Glomerular endothelial cell (primary cell): ENCODE measurements at places on chromosomes 1 and 21. TPM values are rescaled to one million over a fixed set of nuclear protein-coding genes. Genes with fewer than 3 reads are reported as not detected.

ZYG11A gene
- 0.35 and 0.73 TPM in 2 replicates for total RNA-seq

RHOU gene
- total RNA-seq, result 0.63 and 1.2 TPM in 2 replicates

DISP3 gene
- 0.29 and 0.58 TPM in 2 replicates for total RNA-seq

AADACL4 gene
- total RNA-seq, result not detected in 2 replicates

SLC9C2 gene
- not detected in 2 replicates for total RNA-seq

TSPAN1 gene
- 2.3 and 8.9 TPM in 2 replicates for total RNA-seq

GRCh38 chr1:59856725-59857338 lies 42.1 kb downstream of the HOOK1 start:
- DNase-seq, result no peak

DNA sequence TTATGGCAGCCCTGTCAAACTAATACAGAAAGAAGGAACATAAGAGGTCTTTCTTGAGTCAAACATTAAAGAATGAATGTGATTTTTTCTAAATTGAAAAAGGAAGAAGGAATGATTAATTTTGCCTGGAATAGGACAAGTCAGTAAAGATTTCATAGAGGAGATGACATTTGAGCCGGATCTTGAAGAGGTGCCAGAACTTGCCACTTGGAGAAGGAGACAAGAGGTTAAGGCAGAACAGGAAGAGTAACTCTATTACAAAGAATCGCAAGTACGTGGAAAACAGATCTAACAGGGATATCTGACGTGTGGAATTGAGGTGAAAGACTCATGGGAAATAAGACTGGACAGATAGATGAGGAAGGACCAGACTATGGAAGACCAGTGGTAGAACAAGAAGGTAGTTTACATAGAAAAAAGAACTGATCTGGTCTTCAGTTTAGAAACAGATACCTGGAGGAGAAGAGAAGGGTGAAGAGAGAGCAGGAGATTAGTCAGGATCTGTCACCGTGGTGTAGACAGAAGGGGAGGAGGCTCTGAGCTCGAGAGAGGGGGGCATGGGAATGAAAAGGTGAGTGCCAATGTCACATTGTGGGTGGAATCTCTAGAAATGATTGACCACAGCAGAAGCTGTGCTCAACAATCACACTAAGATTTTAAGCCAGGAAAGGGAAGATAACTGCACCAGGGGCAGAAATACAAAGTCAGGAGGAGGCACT lies 32.5 kb downstream of the RHOU start:
- DNase-seq, result no peak

DNA sequence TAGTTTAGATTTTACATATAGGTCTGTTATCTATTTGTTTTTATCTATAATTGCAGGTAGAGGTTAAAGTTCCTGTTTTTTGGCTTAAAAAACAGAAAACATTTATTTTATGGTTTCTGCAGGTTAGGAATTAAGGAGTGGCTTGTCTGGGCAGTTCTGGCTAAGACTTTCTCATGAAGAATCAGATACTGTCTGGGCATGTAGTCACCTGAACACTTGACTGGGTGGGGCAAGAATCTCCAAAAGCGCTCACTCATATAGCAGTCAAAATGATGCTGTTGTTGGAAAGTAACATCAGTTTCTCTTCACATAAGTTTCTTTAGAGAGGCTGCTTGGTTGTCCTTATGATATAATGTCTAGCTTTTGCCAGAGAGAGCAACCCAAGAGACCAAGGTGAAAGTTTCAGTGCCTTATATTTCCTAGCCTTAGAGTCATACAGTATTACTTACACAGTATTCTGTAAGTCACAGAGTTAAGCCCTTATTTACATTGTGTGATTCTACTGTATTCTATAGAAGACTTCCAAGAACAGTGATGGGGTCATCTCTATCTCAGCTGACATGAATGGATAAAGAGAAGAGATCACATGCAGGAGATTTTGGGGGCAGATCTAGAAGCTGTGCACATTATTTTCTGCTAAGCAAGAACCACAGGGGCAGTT lies 125.4 kb upstream of the GPR52 start:
- DNase-seq, result no peak

GRCh38 chr1:217539510-217539909 lies 91.4 kb downstream of the GPATCH2 start:
- no peak for DNase-seq

DNA sequence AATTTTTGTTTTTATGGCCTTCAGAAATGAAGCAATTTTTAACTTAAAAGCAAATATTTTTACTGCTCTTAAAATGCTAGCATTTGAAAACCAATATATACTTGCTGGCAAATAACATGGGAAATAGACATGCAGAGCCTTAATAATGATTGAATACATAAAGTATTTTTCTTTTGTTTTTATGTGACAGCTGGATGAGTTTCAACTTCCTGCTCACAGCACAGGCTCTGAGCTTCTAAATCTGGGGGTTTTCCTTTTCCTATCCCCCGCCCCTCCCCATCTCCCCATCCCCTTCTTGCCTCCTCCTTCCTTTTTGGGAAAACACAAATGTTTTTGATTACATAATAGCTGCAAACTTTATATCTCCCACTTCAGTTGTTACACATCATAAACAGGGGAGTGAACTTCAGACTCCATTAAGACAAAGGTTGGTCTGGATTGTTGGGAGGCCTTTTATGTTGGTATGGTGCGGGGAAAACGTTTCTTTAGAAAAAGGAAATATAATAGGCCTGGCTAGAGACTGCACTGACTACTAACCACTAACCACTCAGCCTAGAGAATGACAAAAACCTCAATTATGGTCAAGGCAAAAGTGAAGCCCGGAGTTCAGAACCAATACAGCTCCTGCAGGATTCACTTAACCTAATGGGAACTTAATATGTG lies 116.1 kb upstream of the GORAB start:
- no peak for DNase-seq

GRCh38 chr1:189349607-189350006 lies 1128.1 kb downstream of the BRINP3 start:
- DNase-seq, result no peak

DNA sequence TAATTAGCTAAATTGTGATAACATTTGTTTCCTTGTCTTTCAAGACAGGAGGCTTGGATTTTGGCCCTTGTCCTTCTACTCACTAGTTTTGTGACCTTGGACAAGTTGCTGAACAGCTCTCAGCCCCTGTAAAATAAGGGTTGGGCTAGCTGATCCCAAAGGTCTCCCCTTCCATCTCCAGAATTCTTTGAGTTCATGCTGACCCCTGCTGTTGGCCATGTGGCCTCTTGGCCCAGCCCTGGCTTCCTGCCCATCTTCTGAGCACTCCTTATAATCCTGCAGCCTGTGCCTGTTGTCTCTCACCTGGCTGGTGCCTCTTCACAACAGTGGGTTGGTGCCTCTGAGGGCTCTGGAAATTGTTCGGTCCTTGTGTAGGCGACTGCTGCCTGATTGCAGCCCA lies 10.1 kb downstream of the PTGFRN start:
- DNase-seq, result no peak

GRCh38 chr1:200659269-200659668 lies 10.4 kb downstream of the DDX59 start:
- no peak for DNase-seq

GRCh38 chr1:113567427-113567826 lies 177.1 kb downstream of the MAGI3 start:
- no peak for DNase-seq

GRCh38 chr1:111480674-111481073 lies 6.9 kb downstream of the C1orf162 start:
- DNase-seq, result no peak

DNA sequence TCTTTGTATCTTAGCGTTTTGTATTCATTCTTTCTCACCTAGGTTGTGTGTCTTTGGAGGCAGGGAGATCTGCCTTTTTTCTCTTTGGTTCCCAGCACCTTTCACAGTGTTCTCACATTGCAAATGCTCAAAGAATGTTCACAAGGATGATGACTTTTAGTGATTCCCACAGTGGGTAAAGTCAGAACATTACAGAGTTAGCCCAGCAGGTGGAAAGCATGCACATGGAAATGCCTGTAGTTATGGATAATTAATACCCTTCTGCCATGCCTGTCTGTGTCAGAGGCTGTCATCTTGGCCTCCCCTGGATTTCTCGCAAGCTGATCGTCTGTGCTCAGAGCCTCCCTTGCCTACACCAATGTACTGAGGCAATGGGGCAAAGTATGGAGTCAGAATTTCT lies 458.9 kb downstream of the LMO4 start:
- no peak for DNase-seq

DNA sequence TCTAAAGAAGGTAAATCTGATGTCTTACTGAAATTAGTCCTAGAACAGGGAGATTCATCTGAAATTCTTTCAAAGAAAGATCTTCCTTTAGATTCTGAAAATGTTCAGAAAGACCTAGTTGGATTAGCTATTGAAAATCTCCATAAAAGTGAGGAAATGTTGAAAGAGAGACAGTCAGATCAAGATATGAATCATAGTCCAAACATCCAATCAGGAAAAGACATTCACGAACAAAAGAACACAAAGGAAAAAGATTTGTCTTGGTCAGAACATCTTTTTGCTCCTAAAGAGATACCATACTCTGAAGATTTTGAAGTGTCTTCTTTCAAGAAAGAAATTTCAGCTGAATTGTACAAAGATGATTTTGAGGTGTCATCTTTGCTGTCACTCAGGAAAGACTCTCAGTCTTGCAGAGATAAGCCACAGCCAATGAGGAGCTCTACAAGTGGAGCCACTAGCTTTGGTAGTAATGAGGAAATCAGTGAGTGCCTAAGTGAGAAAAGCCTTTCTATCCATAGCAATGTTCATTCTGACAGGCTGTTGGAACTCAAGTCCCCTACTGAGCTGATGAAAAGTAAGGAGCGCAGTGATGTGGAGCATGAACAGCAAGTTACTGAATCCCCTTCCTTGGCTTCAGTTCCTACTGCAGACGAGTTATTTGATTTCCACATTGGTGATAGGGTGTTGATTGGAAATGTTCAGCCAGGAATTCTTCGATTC lies 61.6 kb upstream of the QSOX1 start:
- no peak for DNase-seq

- no peak for DNase-seq
Measured at GRCh38 chr1:159941591-159942560, 3.5 kb downstream of the IGSF9 start.

DNA sequence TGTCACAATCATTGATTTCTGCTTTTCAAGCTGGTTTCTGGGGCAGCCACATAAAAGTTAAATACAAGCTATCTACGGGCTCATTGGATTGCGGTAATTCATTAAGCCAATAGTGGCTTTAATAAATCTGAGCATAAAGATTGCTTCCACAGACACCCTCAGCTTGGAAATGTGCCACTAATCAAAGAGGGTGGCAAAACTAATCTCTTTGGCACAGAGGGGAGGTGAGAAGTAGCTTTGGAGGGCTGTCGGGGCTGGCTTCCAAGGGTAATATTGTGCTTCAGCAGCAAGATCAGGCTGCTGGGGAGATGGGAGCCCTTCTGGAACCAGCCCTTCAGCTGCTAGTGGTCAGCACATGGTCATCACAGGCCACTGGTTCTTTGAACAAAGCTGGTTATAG lies 21.2 kb upstream of the KAZN start:
- DNase-seq, result no peak

- DNase-seq, result no peak
Measured at GRCh38 chr1:13926556-13926955, 226.6 kb downstream of the PRDM2 start.

- no peak for DNase-seq
Measured at GRCh38 chr1:220827445-220828178, 40.9 kb downstream of the MTARC1 start.

DNA sequence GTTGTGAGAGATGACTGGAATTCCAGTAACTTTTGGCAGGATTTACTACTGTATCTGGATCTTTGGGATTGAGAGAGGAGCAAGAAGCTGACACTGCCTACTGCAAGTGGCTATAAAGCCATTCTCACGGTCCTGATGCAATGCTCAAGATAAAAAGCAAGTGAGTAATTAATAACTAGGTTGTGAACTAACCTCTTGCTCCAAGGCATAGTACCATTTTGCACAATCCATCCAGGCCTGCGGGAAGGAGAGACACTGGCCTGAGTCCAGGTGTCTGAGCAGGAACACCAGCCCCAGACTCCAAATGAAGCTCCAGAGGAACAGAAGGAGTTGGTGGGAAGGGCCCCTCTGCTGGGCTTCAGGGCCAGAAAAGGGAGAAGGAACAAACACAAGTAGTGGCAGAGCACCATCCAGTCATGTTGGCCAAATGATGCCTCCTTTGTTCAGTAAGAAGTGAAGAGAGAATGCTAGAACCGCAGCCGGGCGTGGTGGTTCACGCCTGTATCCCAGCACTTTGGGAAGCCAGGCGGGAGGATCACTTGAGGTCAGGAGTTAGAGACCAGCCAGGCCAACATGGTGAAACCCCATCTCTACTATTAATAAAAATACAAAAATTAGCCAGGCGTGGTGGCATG lies 9.9 kb upstream of the SLC45A3 start:
- DNase-seq, result no peak

GRCh38 chr1:49356594-49356993 lies 579.9 kb upstream of the BEND5 start:
- DNase-seq, result no peak

- DNase-seq, result no peak
Measured at GRCh38 chr1:22562584-22563583, at the start of gene EPHA8. Gene EPHA8, plus strand, starts transcription at chr1:22563489. Its CDS starts 147 bp downstream, at chr1:22563636.

DNA sequence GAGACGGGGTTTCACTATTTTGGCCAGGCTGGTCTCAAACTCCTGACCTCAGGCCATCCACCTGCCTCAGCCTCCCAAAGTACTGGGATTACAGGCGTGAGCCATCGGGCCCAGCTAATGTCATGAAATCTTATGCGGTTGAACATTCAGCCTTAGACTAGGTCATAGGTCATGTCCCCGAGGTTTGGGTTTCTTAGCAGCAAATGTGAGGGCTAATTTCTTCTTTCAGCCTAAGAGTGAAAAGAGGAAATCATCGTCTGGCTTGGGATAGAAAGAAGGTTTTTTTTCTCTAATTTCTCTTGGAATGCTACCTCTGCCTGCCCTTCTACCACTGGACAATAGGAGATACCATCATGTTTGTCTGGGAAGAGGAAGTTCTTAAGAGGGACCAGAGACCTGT lies 18.0 kb upstream of the PIK3CD start:
- DNase-seq, result no peak

GRCh38 chr1:37995751-37996345 lies 6.0 kb upstream of the SF3A3 start:
- no peak for DNase-seq

DNA sequence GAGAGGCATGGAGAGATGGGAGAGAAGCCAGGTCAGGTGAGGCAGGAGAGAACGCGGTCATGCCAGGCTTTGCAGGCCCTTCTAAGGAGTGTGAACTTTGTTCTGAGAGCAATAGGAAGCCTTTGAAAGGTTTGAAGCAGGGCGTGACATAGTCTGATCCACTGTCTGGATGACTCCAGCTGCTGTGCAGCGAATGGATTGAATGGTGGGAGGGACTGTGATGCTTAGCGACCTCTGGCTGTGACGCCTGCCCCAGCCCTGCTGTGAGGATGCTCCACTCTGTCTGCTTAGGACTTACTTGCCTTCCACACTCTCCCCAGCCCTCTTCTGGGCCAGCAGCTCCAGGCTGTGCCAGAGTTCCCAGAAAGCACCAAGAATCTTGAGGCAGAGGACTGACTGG lies 41.8 kb upstream of the POU3F1 start:
- no peak for DNase-seq
